ENCODE measurements at places on chromosomes 5 and 9. TPM values are rescaled to one million over a fixed set of nuclear protein-coding genes. Genes with fewer than 3 reads are reported as not detected.

Gene CNTFR
- total RNA-seq, result not detected

Gene TUSC1
- 12.2 TPM for total RNA-seq

Gene SMIM33
- total RNA-seq, result not detected

Gene MTMR12
- 19.9 TPM for total RNA-seq

Gene SPATA31C1
- total RNA-seq, result not detected

Gene DMGDH
- total RNA-seq, result 4.5 TPM

Gene FOXD4
- 0.43 TPM for total RNA-seq

Gene MOB3B
- 0.43 TPM for total RNA-seq

Gene RELL2
- total RNA-seq, result 4.7 TPM

All from fibroblast of villous mesenchyme (primary cell).